ENCODE measurements at places on chromosomes 6 and 20.
A peak's percentile ranks its signal among the peaks of the same experiment; 100 is the strongest.

DNA sequence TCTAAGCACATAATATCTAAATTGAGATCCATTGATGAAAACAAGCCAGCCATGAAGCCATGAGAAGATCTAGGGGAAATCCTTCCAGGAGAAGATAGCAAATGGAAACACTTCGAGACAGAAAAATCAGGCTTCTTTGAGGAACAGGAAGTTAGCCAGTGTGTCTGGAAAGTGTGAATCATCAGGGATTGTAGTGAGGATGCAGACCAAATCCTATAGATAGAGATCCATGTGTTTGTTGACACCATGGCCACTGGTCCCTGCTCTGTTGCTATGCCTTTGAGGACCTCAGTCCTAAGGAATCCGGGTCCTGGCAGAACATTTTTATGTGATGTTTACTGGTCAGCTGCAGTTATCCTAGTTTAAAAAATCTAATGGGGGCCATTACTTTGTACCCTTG lies 6.6 kb upstream of the ELOVL2 start:
- no peak for DNase-seq

- DNase-seq: no peak
Measured at GRCh38 chr6:52611833-52612232, 35.0 kb upstream of the TRAM2 start.

DNA sequence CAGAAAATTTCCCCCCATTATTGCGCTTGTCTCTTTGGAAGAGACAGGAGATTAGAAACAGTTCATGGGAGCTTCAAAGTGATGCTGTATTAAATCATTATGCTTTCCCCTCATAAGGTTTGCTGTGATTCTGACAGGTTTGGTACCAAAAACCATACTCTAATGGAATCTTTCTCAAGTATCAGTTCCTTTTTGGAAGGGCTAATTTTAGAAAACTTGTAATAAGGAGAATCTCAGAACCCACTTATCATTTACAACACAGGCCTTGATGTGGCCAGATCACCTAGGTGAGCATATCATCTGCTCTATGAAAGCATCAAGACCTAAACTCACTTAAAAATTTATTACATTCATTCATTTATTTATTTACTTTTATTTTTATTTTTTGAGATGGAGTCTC lies 51.2 kb downstream of the TP53INP2 start:
- no peak for DNase-seq

- no peak for DNase-seq
Measured at GRCh38 chr6:154343473-154344308, 12.9 kb downstream of the IPCEF1 start.

DNA sequence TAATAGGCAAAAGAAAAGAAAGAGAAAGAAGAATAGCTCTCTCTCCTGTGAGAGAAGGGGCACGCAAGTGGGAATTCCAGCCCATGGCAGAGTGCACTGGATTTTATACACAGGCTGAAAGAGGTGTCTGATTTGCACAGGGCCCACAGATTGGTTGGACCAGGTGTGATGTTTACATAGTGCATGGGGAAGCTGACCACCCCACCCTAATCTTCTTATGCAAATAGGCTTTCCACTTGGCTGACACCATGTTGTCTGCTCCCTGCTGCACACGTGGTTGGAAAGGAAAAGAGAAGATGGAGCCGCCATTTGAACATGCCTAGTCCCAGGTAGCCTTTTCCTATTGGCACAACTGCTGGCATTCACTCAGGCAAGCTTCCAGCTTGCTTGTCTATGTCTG lies 20.2 kb downstream of the MICA start:
- no peak for DNase-seq

DNA sequence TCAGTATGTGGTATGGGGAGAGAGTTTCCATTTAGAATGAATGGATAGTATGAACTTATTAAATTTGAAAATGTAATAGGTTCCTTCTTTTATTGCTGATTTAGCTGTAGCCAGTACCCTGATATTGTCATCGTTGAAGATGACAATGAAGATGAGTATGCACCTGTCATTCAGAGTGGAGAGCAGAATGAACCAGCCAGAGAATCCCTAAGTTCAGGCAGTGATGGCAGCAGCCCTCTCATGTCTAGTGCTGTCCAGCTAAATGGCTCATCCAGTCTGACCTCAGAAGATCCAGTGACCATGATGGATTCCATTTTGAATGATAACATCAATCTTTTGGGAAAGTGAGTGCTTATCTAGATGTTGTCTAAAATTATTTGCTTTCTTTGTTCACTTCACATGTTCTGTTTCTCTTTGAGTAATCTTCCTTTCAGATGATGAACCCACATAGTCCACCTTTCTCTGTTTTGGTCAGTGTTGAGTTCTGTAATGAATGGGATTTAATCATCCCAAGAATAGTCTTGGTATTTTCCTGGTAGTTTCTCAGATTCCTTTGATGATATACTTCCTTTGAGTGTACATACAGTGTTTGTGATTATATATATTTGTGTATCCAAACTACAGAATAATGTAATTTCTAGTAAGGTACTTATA lies 23.3 kb downstream of the HSF2 start:
- DNase-seq: no peak

DNA sequence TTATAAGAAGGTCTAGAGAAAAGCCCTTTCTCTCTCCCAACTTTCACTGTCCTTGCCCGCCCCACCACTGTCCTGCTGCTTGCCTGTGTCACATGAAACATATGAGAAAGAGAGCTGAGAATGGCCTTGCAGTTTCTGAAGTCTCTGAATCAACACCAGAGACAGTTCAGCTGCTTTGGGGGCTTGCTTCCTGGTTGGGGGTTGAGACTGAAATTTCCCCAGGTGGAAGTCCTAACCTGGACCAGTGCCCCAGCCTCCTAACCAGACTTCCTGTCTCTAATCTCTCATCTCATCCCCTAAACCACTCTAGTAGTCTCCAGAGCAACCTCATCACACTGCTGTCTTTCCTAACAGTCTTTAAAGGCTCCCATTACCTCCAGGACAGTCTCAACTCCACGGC lies 10.7 kb downstream of the TRAM2 start:
- DNase-seq: no peak

DNA sequence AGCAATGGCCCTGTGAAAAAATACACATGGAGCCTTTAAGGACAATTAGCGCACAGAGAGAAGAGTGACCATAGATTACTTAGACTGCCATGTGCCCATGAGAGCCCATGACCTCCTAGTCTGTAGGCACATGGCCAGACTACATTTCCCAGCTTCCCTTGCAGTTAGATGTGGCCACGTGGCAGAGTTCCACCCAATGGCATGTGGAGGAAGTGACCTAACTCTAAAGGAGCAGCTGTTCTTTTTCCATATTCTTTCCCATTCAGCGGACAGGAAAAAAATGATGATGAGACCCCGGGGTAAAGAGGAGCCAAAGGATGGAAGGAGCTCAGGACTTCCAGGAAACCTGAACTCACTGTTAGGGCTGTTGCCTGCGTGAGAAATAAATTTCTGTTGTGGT lies 116.6 kb downstream of the CBLN4 start:
- no peak for DNase-seq

GRCh38 chr6:145532361-145532760 lies 203.0 kb downstream of the EPM2A start:
- DNase-seq: no peak

- no peak for DNase-seq
Measured at GRCh38 chr6:110731196-110731595, 84.1 kb downstream of the CDK19 start.

DNA sequence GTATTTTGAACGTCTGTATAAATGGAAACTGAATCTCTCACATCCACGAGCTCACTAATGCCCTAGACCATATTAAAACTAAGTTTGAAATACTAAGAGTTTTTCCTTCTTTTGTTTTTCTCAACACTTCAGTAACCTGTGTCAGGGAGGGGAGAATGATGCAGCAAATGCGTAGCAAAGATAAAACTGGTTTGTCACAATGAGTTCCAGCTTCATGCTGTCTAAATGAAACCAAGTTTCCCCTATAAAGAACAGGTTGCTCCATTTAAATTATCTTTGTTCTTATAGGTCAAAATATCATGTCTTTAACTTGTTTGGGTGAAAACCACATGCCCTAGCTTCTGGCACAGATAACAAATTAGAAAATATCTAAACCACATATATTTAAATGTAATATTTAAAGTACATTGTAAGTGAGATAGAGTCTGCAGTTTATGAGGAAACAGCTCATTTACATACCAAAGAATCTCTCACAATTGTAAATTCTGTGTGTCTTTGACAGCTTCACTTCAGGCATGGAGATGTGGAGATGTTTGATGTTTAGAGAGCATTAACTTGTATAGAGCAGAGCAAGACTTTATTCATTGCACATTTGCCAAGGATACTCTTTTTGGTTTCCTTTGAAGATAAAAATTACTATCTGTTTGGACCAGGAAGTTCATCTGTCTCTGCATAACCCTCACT lies 7.3 kb downstream of the TRDN start:
- DNase-seq: no peak

- DNase-seq: peak; percentile 92
Measured at GRCh38 chr6:2028457-2029038, 216.9 kb downstream of the GMDS start.

- DNase-seq: no peak
Measured at GRCh38 chr6:25202504-25202903, 76.7 kb upstream of the CARMIL1 start.

- DNase-seq: no peak
Measured at GRCh38 chr20:12262747-12263146, 345.1 kb downstream of the BTBD3 start.

DNA sequence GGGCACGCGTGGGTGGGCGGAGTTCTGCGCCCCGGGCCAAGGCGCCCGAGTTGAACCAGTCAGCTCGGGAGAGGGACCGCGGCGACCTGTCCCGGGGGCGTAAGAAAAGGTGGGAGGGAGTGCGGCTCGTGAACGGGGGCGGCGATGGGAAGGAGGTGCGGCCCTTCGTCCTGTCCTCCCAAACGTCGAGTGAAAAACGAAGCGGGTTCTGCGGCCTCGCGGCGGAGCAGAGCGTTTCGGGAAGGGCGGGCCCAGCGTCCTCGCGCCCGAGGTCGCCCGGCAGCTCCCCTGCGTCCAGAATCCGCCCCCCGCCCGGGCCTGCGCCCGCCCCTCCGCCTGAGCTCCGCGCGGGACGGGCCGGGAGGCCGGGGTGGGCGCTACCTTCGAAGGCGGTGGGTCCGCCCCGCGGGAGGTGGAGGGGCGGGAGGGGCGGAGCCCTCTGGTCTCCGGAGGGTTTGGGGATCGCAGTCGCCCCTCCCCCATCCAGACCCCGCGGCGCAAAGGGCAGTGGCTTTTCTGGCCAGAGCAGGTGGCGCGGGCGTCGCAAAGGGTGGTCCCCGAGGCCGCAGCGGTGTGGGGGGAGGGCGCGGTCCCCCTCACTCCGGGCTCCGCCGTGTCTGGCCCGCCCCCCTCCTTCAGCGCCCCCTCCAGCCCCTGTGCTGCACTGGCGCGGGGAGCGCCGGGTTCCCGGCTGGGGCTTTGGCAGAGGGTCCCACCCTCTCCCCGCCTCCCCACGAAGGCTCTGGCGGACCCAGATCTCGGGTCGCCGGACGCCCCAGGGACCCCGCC lies 838 bp downstream of the STMN3 start:
- peak; percentile 45 for DNase-seq

DNA sequence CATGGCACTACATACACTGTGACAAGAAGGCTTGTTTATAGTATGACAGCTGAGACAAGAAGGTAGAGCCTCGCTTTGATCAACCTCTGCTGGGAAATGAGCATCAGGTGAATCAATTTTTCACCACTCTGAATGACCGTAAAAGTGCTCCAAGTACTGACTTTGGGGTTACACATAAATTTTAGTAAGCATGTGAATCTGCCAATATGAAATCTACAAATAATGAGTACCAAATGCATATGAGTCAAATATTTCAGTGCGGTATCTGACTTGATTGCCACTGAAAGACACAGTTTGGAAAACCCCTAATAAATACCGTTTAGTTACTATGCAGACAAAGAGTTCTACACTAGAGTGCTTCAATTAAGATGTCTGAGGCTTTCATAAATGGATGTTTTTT lies 77.8 kb downstream of the ATG5 start:
- DNase-seq: no peak

DNA sequence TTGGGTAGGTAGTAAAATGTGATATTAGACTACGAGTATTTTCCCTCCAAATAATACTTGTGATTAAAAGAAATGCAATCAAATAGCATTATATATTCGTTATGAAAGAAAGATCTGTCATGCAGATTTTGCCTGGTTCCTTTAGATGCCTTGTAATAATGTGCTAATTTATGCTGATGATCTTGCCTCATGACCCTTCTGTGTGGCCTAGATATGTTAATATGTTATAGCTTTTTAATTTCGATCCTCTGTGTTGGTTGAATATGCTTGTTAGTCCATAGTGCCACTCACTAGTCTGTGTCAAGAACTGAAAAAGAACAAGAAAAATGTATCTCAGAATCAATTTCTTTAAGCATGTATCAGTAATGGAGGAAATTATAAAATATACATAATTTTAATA lies 31.9 kb downstream of the CDKAL1 start:
- DNase-seq: no peak

- no peak for DNase-seq
Measured at GRCh38 chr6:40397287-40398033, 189.7 kb downstream of the LRFN2 start.

DNA sequence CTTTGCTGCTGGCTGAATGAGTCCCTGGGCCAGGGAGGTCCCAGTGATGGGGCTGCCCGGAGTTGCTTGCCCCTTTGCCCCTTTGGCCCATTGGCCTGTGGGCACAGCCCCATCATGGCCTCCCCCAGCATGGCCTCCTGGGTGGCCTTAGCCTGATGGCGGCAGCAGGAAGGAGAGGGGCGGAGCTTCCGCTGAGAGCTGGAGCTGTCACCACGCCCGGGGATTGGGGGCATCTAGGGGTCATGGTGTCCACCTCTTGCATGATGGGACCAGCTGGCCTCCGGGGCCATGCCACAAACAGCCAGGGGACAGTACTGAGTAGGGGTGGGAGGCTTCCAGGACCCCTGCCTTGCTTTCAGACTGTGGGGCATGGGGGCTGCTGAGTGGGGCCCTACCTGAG lies 31.5 kb upstream of the GATA5 start:
- no peak for DNase-seq

GRCh38 chr6:103674790-103675189 lies 1184.9 kb downstream of the HACE1 start:
- DNase-seq: no peak

- DNase-seq: no peak
Measured at GRCh38 chr6:16747232-16748024, 13.8 kb downstream of the ATXN1 start.

DNA sequence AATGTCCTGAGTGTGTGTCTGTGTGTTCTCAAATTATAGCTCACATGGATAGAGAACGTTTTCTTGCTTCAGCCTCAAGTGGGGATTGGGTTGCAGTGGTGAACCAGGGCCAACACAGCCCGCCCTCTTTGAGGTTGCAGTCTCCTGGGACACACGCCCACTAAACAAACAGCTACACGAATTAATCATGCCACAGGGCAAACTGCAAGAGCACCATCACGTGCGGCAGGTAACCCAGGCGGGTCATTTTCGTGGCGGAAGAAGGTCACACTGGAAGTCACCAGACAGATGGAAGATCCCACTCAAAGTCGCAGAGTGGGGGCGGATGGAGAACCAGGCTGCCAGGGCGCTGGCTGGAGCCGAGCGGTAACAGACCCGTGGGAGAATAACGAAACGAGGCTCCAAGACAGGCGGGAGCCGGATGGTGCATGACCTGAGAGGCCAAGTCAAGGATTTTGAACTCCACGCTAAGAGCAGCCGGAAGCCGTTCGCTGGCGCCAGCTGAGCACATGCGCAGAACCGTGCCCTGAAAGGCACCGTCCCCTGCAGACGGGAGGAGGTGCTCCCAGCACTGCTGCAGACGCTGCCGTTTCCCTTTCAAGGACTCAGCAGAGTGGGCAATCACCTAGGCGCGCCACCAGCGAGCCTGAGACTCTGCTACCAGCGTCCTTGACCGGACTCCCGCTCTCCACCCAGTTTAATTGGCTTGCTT lies 10.7 kb downstream of the DLL1 start:
- DNase-seq: peak; percentile 96
